ENCODE measurements at places on chromosomes 1 and 21.

DNA sequence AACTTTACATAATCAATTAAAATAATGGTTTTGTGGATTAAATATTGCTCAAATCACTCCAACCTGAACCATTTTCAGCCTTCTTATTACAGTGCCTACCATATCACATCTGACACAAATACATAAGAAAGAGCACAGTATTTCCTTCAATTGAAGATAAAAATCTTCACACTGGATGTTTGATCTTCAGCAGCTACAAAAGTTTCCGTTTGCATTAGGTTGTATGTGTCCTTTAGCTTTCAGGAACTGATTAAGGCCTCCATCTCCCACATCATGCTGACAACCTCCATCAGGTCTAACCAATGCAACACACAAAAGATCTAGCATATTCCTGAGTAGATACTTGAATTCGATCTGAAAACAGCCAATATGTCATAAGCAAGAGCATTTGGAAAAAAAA lies 195.1 kb upstream of the NR5A2 start:
- DNase-seq = no peak
- peaks cover 5% of the 10 kb centered on the region for H3K27me3 ChIP-seq
- H3K4me3 ChIP-seq = no peak overlapping the region
- H3K27ac ChIP-seq = no peak overlapping the region
- H3K4me1 ChIP-seq = no peaks in the 10 kb centered on the region
- no peaks in the 10 kb centered on the region for H3K36me3 ChIP-seq

DNA sequence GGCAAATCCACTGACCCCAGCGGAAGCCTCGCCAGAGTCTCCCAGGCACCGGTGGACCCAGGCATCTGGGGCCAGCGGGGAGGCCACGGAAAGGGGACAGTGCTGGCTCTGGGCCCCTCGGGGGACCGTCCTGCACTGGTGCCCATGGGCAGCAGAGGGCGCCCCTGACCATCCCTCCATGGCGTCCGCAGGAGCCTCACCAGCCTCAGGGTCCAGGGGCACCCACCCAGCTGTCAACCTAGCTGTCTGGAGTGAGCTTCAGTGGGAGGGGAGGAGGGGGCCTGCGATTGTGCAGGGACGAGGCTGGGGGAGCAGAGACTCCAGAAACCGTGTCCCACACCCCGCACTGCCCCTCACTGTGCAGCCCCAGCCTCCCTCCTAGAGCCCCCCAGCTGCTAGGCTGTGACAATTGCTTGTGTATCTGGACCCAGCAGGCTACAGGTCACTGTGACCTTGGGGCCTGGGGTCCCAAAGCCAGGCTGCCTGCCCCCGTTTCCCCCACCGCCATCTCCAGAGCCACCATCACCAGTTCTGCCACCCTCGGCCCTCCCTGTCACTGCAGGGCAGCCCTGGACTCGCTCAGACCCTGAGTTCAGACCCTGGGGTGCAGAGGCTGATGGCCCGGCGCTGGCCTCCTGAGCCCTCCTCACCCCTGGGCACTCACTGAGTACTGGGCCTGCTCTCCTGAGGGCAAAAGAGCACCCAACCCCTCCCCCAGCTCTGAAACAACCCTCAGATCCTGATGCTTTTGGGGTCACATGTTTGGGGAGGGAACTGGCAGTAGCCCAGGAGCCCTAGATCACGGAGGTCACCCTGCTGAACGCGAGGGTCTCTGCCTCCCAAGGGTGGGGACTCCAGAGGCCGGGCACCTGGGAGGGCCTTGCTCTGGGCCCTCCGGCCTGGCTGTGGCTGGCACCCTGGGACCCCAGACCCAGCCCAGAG lies 10.6 kb upstream of the COL6A1 start:
- H3K4me1 ChIP-seq = peaks cover 40% of the 10 kb centered on the region
- H3K4me3 ChIP-seq = no peak overlapping the region
- H3K36me3 ChIP-seq = no peaks in the 10 kb centered on the region
- H3K27me3 ChIP-seq = no peaks in the 10 kb centered on the region

DNA sequence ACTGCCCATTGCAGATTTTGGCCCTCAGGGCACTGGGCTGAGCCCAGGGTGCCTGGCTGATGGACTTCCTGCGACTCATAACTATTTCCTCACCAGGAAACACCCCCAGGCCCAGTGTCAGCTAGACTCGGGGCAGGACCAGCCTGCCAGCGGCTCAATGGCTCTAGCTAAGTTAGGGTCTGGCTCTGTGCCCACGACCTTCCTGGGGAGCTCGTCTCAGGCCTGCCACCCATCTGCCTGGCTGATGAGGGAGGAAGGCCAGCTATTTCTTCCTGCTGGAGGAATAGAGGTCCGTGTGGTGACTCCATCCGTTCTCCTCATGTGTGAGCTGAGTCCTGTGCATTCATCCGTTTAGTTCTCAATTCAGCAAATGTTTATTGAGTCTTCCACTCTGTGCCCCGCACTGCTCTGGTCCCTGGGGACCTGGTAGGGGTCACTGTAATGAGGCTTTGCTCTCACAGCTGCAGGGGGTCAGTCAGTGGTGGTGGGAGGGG lies 44.5 kb downstream of the KIRREL1 start:
- H3K4me3 ChIP-seq = no peak overlapping the region
- H3K27ac ChIP-seq = no peak overlapping the region
- H3K4me1 ChIP-seq = peaks cover 24% of the 10 kb centered on the region
- H3K27me3 ChIP-seq = no peaks in the 10 kb centered on the region
- DNase-seq = no peak

DNA sequence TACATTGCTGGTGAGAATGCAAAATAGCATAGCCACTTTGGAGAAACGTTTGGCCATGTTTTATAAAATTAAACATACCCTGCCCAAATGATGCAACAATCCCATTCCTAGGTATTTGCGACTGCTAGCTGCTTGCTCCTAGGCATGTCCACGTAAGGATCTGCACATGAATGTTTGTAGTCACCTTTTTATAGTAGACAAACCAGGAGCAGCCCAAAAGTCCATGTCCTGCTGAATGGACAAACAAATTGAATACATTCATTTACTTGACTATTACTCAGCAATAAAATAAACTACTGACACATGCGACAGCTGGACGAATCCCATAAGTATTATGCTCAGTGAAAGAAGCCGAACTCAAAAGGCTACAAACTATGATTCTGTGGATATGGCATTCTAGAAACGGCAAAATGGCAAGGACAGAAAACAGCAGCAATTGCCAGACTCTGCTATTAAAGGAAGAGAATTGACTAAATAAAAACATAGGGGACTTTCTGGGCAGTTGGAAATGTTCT lies 161.9 kb upstream of the GALNT2 start:
- H3K27me3 ChIP-seq = peaks cover 18% of the 10 kb centered on the region
- H3K36me3 ChIP-seq = no peaks in the 10 kb centered on the region
- no peaks in the 10 kb centered on the region for H3K4me1 ChIP-seq
- DNase-seq = no peak
- H3K27ac ChIP-seq = no peak overlapping the region

DNA sequence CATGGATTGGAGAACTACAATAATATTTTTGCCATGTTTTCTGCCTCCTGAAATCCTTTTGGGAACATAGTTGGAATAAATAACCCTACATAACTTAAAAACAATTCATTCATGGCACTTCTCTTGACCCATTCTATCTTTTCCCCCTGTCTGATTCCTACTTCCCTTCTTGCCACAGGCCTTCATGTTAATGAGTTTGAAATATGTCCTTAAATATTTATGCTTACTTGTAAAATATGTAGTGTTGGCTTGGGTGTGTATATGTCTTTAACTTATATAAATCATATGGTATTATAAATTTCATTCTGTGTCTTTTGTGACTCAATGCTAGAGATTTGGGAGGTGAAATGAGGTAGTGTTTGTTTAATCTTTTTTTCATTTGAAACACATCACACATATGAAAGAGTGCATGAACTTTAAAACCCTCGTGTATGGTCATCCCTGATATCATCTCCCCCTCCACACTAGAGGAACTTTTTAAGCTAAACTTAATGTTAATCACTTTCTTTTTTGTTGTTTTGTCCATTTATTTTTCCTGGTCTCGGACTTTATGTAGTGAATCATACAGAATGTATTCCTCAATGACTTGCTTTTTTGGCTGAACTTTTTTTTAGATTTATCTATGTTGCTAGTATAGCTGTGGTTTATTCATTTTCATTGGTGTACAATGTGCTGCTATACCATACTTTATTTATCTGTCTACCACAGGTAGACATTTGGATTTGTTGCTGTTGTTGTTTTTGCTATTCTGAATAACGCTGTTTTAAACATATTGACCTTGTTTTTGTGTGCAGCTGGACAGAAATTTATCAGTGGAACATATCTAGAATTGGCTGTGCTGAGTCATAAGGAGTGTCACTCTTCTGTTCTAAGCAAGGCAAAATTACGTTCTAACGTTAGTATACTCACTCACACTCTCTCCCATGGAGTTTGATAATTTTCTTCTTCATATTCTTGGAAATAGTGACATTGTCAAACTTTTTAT lies 441.6 kb downstream of the PLPP3 start:
- no peaks in the 10 kb centered on the region for H3K4me1 ChIP-seq
- no peak for DNase-seq
- no peak overlapping the region for H3K4me3 ChIP-seq
- no peaks in the 10 kb centered on the region for H3K27me3 ChIP-seq
- no peaks in the 10 kb centered on the region for H3K36me3 ChIP-seq
- no peak overlapping the region for H3K27ac ChIP-seq

DNA sequence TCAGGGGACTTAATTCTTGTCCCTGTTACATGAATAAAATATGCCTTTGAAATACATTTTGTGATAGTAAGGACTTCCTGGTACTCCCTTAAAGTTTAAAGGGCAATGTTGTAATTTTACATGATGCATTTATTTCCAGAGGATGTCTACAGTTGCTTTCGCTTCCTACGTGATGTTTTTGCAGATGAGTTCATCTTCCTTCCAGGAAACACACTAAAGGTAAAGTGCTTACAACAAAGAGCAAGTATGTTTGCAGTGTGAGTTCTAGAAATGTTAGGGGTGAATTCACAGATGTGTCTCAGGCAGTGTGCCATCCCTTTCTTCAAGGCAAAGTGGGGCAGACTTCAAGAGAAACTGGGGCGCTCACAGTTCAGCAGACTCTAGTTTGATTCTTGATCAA lies 31.2 kb downstream of the GNPAT start:
- H3K4me3 ChIP-seq = no peak overlapping the region
- no peak overlapping the region for H3K27ac ChIP-seq
- peaks cover 67% of the 10 kb centered on the region for H3K36me3 ChIP-seq
- H3K27me3 ChIP-seq = no peaks in the 10 kb centered on the region
- no peak for DNase-seq
- no peaks in the 10 kb centered on the region for H3K4me1 ChIP-seq

DNA sequence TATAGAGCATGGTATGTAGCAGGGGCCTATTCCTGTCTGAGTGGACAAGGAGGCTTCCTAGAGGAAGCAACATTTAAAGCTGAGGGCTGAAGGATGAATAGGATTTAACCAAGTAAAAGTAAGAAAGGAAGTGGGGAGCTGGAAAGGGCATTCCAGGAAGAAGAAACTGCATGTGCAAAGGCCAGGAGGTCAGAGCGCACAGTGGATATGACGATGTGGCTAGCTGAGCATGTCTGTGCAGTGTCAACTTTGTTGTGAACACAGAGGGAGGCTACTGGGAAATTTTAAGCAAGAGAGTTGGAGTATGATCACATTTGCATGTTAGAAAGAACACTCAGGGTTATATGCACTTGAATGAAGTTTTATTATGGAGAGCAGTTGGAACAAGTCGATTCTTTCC lies 28.6 kb upstream of the JUN start:
- H3K36me3 ChIP-seq = no peaks in the 10 kb centered on the region
- H3K27ac ChIP-seq = peak overlapping the region; percentile 94
- no peaks in the 10 kb centered on the region for H3K27me3 ChIP-seq
- no peak for DNase-seq

- H3K36me3 ChIP-seq = no peaks in the 10 kb centered on the region
- no peaks in the 10 kb centered on the region for H3K27me3 ChIP-seq
- no peak overlapping the region for H3K27ac ChIP-seq
- DNase-seq = no peak
- H3K4me3 ChIP-seq = no peak overlapping the region
Observed at GRCh38 chr1:195941314-195941713, 666.9 kb downstream of the KCNT2 start.

- DNase-seq = peak; percentile 64
- H3K36me3 ChIP-seq = no peaks in the 10 kb centered on the region
- H3K27me3 ChIP-seq = no peaks in the 10 kb centered on the region
- no peak overlapping the region for H3K27ac ChIP-seq
Observed at GRCh38 chr1:181712711-181713110, 229.4 kb downstream of the CACNA1E start.

DNA sequence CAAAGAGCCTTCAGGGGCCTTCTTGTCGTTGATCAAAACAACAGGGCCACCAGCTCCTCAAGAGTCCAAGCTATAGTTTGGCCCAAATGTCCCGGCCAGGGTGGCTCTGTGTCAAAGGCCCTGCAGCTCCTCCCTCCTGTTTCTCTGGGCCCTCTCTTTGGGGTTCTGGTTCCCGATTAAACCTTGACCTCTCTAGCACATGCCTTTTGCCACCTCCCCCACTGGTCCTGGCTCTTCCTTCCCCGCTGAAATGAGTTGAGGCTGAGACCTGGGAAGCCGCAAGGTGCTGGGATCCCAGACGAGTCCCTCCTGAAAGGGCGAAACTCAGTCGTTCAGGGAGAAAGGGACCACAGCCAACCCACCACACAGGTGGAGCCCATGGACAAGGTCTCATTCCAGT lies 56.9 kb downstream of the CASZ1 start:
- no peak overlapping the region for H3K27ac ChIP-seq
- H3K4me1 ChIP-seq = peaks cover 15% of the 10 kb centered on the region
- no peak overlapping the region for H3K4me3 ChIP-seq
- H3K27me3 ChIP-seq = no peaks in the 10 kb centered on the region

DNA sequence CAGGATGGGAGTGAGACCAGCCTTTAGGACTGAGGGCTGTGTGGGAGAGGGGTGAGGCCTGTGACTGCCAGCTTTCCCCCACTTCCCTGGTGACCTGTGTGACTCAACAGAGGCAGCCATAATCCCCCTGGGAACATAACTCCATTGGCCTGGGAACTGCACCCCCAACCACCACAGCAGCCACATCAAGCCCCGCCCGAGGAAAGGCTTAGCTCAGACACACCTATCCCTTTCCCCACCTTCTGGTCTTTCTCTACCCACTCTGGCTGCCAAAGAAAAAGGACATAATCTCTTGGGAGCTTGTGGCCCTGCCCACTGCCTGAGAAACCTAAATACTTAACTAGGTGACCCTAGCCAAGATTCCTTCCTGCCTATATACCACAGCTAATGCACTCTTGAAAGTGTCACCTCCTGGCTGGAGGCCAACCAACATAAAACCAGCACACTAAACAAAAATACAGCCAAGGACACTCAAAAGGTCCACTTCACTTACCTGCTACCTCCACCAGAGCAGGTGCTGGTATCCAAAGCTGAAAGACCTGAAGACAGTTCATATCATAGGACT lies 406.6 kb upstream of the CAMK1G start:
- no peaks in the 10 kb centered on the region for H3K27me3 ChIP-seq
- DNase-seq = no peak
- H3K4me1 ChIP-seq = no peaks in the 10 kb centered on the region
- no peak overlapping the region for H3K27ac ChIP-seq
- H3K36me3 ChIP-seq = no peaks in the 10 kb centered on the region
- no peak overlapping the region for H3K4me3 ChIP-seq

- no peaks in the 10 kb centered on the region for H3K4me1 ChIP-seq
- H3K4me3 ChIP-seq = no peak within 1 kb of the TSS
- H3K27ac ChIP-seq = no peak within 1 kb of the TSS
- peak; percentile 61 for DNase-seq
- peaks cover 54% of the 10 kb centered on the region for H3K36me3 ChIP-seq
Observed at GRCh38 chr1:202010180-202011015, at the start of gene ELF3. Gene ELF3, plus strand, starts transcription at chr1:202010587. Its CDS starts 550 bp downstream, at chr1:202011137.

- no peaks in the 10 kb centered on the region for H3K27me3 ChIP-seq
- no peaks in the 10 kb centered on the region for H3K4me1 ChIP-seq
- H3K4me3 ChIP-seq = no peak overlapping the region
- H3K36me3 ChIP-seq = no peaks in the 10 kb centered on the region
- H3K27ac ChIP-seq = no peak overlapping the region
- no peak for DNase-seq
Observed at GRCh38 chr1:29657816-29658215, 421.5 kb downstream of the PTPRU start.

Data from spleen (tissue), 13 donors.